ENCODE measurements at places on chromosomes 12 and 14. TPM values are rescaled to one million over a fixed set of nuclear protein-coding genes. Genes with fewer than 3 reads are reported as not detected.

The SIRT4 gene
- 5.5 TPM for polyA plus RNA-seq

The RPAP3 gene
- 23.4 TPM for polyA plus RNA-seq

The PFDN5 gene
- polyA plus RNA-seq: 415 TPM

The SLCO1B1 gene
- polyA plus RNA-seq: 8.9 TPM

The PRIM1 gene
- polyA plus RNA-seq: 6.5 TPM

The RPGRIP1 gene
- polyA plus RNA-seq: not detected

DNA sequence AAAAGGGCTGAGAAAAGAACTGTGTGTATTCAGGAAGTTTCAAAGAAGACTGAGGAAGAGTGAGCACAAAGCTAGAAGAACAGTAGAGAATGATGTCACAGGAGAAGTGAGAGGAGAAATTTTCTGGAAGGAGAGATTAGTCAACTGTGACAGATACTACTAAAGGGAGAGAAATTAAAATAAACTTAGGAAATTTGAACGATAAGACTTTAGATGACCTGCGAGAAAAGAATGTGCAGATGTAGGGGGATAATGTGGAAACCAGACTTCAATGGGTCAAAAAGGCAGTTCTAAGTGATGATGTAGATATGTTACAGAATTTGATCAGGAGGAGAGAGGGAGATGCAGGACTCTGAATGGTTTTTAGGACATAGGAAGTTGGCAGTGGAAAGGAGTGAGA is 287.4 kb downstream of the SYT1 start:
- H3K4me3 ChIP-seq: no peak overlapping the region
- H3K4me1 ChIP-seq: peaks cover 6% of the 10 kb centered on the region
- H3K27ac ChIP-seq: no peak overlapping the region
- no peak for DNase-seq

- no peak overlapping the region for H3K27ac ChIP-seq
- no peaks in the 10 kb centered on the region for H3K27me3 ChIP-seq
- no peaks in the 10 kb centered on the region for H3K4me1 ChIP-seq
- H3K4me3 ChIP-seq: no peak overlapping the region
- no peaks in the 10 kb centered on the region for H3K36me3 ChIP-seq
These were observed 35.6 kb downstream of the GCH1 start for GRCh38 chr14:54867011-54867410.

GRCh38 chr14:88559852-88560251 is 3.0 kb upstream of the ZC3H14 start:
- DNase-seq: peak; percentile 49
- peaks cover 11% of the 10 kb centered on the region for H3K4me1 ChIP-seq

GRCh38 chr12:132858718-132859266 is 28.6 kb downstream of the CHFR start:
- no peaks in the 10 kb centered on the region for H3K27me3 ChIP-seq
- H3K4me3 ChIP-seq: no peak overlapping the region
- no peaks in the 10 kb centered on the region for H3K36me3 ChIP-seq
- no peak for DNase-seq
- H3K4me1 ChIP-seq: no peaks in the 10 kb centered on the region

DNA sequence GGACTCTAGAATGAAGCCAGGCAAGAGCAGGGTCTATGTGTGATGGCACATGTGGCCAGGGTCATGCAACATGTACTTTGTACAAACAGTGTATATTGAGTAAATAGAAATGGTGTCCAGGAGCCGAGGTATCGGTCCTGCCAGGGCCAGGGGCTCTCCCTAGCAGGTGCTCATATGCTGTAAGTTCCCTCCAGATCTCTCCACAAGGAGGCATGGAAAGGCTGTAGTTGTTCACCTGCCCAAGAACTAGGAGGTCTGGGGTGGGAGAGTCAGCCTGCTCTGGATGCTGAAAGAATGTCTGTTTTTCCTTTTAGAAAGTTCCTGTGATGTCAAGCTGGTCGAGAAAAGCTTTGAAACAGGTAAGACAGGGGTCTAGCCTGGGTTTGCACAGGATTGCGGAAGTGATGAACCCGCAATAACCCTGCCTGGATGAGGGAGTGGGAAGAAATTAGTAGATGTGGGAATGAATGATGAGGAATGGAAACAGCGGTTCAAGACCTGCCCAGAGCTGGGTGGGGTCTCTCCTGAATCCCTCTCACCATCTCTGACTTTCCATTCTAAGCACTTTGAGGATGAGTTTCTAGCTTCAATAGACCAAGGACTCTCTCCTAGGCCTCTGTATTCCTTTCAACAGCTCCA is 39.6 kb downstream of the DAD1 start:
- H3K27me3 ChIP-seq: no peaks in the 10 kb centered on the region
- no peak for DNase-seq
- no peaks in the 10 kb centered on the region for H3K36me3 ChIP-seq

DNA sequence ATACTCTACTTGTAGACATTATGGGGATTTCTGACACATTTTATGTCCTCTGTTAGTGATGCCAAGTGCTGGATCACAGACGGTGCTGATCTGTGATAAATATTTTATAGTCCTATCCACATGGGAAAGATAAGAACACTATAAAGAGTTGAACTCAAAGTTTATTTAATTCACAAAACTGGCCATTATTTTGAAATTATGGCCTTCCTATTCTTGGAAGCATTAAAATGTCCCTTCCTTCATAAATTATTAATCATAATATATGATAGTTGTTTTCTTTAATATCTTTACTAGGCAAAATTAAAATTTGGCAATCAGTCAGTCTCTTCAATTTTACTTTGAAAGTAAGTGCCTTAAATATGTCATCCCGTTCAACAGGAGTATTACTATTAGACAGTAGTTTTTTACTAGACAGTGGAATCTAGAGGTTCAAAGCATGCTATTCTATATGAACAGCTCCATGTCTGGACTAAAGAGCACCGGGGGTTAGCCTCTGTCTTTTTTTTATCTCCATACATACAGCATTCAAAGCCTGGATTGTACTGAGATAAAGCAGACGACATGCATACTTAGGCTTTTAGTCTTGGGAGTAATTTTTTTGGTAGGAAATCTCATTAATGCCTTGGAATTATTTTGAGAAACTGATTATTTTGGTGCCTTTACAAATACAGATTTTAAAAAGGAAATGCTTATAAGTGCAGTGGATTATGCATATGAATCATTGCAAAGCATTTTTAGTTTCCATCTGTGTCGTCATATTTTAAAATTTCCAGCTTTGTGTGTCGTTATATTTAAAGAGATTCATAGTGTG is 306.1 kb upstream of the RGS6 start:
- H3K27ac ChIP-seq: no peak overlapping the region
- no peak overlapping the region for H3K4me3 ChIP-seq
- no peak for DNase-seq

GRCh38 chr14:93410021-93410420 is 20.7 kb upstream of the UNC79 start:
- H3K27ac ChIP-seq: no peak overlapping the region
- H3K36me3 ChIP-seq: no peaks in the 10 kb centered on the region
- H3K4me1 ChIP-seq: no peaks in the 10 kb centered on the region

DNA sequence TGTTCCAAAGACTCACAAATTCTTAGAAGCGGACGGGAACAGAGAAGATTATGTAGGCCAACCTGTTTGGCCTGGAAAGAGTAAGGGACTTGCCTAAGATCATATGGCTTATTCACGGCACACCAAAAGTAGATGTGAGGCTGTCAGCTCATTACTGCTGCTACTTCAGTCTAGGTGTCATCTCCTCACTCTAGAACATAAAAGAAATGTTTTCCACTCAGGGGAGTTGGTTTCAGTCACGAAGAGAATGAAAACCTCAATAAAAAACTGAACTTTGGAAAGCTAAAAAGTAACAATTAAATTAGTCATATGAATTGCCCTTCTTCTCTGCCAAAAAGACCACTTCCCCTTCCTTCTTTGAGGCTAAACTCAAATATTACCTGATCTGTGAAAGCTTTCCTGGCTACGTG is 658 bp upstream of the CEP128 start:
- no peaks in the 10 kb centered on the region for H3K4me1 ChIP-seq
- H3K27ac ChIP-seq: peak overlapping the region; percentile 33
- H3K4me3 ChIP-seq: no peak overlapping the region
- no peaks in the 10 kb centered on the region for H3K27me3 ChIP-seq
- H3K36me3 ChIP-seq: no peaks in the 10 kb centered on the region

GRCh38 chr12:110343114-110343513 is 60.4 kb downstream of the ANAPC7 start:
- H3K4me3 ChIP-seq: no peak overlapping the region
- DNase-seq: no peak
- no peaks in the 10 kb centered on the region for H3K4me1 ChIP-seq
- no peak overlapping the region for H3K27ac ChIP-seq
